ENCODE measurements at places on chromosomes 13 and 19.

DNA sequence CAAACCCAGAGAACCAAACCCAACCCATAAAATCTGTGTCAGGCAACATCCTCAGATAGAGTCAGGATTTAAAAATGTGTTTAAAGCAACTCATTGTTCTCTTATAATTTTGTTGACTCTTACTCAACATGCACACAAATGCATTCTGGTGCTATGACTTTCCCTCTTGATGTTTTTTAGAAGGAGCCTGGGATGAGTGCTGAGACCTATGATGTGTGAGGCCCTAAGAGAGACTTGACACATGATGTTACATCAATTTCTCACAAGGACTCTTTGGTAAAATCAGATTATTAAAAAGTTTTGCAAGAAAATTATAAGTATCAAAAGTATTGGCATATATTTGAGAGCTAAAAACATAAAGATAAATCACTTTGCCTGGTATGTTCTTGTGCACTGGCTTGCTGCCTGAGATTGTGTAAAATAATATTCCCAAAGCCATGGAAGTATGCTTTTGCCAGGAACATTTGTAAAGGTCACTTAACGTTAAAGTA lies 173.9 kb downstream of the DCLK1 start:
- peak; percentile 59 for DNase-seq

DNA sequence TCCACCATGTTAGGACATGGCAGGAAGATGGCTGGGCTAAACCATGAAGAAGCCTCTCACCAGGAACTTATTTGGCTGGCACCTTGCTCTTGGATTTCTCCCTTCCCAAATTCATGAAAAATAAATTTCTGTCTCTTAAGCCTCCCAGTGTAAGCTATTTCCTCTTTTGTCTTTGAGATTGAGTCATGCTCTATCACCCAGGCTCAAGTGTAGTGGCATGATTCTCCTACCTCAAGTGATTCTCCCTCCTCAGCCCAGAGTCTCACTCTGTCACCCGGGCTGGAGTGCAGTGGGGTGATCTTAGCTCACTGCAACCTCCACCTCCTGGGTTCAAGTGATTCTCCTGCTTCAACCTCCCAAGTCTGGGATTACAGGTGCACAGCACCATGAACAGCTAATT lies 12.6 kb downstream of the ZNF888 start:
- no peak for DNase-seq

DNA sequence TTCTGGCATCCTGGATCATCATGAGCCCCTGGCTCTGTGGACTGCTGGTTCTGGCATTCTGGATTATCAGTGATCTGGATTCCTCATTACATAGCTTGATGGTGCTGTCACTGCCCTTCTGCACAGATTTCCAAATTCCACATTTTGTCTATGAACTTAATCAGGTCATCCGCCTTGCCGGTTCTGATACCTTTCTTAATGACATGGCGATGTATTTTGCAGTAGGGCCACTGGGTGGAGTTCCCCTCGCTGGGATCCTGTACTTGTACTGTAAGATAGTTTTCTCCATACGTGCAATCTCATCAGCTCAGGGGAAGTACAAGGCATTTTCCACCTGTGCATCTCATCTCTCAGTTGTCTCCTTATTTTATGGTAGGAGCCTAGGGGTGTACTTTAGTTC lies 24.4 kb upstream of the OR7C2 start:
- no peak for DNase-seq

GRCh38 chr19:57675881-57676280 lies 5.9 kb upstream of the ZNF551 start:
- peak; percentile 34 for DNase-seq

- no peak for DNase-seq
Measured at GRCh38 chr13:107202371-107203023, 634.6 kb upstream of the ARGLU1 start.

DNA sequence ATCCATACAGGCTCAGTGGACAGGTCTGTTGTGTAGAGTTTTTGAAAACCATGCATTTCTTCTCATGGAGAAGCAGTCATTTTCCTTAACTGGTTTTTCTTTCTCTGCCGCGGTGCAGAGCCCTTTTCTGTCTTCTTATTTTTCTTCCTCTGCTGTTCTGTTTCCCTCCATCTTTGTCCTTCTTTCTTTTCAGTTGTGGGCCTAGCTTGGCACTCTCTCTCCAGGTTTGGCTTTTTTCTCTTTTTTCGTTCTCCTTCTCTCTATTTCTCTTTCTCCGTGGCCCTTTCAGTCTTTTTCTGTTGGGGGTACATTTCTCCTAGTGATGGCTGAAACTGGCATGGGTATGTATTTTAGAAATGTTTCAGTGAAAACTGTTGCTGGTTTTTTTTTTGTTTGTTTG lies 24.1 kb downstream of the NFIX start:
- no peak for DNase-seq

DNA sequence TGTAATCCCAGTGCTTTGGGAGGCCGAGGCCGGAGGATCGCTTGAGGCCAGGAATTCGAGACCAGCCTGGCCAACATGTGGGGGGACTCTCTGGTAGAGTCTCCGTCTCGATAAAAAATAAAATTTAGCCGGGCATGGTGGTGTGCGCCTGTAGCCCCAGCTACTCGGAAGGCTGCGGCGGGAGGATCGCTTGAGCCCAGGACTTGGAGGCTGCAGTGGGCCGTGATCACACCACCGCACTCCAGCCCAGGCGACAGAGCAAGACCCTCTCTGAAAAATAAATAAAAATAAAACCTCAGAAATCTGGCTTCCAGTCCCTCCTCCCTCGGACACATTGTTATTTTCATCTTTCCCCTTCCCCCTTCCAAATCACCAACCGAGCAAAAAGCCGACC lies 332 bp downstream of the IRGQ start:
- DNase-seq: no peak

DNA sequence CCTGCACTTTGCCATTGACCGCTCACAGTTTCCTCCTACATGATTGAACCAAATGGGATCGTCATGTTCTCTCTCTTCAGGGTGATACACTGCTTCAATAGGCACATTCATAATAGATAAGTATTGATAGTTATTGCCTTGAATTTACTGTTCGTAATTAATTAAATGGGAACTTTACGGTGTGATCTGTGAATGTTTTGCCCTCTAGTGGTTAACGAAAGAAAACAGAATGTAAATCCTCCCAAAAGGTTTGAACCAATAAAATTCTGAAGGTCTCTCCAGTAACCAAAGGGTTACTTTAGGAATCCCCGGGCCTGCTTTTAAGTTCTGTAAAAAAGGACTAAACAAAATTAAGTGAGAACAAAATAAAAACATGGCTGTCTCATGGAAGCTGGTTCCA lies 389.3 kb downstream of the DACH1 start:
- no peak for DNase-seq

- DNase-seq: no peak
Measured at GRCh38 chr19:45496349-45496953, 396 bp downstream of the RTN2 start.

GRCh38 chr19:47832723-47833122 lies 11.0 kb downstream of the CRX start:
- DNase-seq: no peak

GRCh38 chr19:47414469-47414868 lies 4.9 kb downstream of the MEIS3 start:
- no peak for DNase-seq

- DNase-seq: no peak
Measured at GRCh38 chr13:40679480-40679985, 13.1 kb upstream of the FOXO1 start.

GRCh38 chr13:98493042-98493712 lies 83.7 kb downstream of the STK24 start:
- DNase-seq: no peak

- no peak for DNase-seq
Measured at GRCh38 chr19:55068950-55069864, 6.3 kb upstream of the RDH13 start.

GRCh38 chr13:35824825-35825224 lies 306.4 kb downstream of the DCLK1 start:
- DNase-seq: no peak

- DNase-seq: no peak
Measured at GRCh38 chr19:39247701-39248664, 673 bp downstream of the IFNL4 start.

- DNase-seq: peak; percentile 50
Measured at GRCh38 chr13:40789275-40790153, at the start of gene SLC25A15. Gene SLC25A15, plus strand, starts transcription at chr13:40789611. Its CDS starts 3,616 bp downstream, at chr13:40793227.

DNA sequence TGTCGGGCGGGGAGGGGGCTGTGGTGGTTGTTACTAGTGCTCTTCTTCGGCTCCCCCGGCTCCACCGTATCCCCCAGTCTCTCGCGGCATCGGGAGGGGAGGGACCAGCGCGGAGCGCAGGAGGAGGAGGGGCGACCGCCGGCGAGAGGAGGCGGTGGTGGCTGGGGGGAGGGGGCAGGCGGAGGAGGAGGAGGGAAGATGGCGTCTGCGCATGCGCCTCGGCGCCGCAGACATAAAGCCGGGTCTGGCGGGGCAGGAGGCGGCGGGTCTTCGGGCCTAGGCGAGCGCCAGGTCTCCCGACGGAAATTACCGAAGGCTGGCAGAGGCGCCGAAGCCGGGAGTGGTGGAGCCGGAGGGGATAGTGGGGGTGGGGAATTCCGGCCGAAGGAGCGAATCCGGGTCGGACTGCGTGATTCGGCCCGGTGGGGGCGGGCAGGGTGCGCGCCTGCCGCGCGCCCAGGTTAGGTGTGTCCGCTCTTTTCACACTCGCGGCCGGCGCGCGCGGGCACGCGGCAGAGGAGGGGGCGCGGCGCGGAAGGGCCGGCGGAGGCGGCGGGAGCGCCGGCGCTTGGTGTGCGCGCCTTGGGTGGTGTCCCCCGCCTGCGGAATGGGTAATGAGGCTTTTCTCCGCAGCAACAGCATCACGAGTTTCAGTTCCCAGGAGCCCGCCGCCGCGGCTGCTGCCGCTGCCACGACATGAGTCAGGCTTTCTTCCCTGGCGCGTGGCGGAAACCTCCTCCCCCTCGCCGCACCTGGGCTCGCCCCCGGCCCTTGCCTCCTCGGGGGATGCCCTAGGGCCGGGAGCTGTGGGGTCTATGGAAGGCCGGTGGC lies 1.3 kb upstream of the TSC22D1 start:
- peak; percentile 85 for DNase-seq

GRCh38 chr19:13463296-13463695 lies 43.0 kb downstream of the CACNA1A start:
- no peak for DNase-seq

- peak; percentile 10 for DNase-seq
Measured at GRCh38 chr13:59906413-59907049, 257.2 kb downstream of the DIAPH3 start.

- DNase-seq: no peak
Measured at GRCh38 chr13:92590503-92590908, 636.1 kb upstream of the GPC6 start.

- no peak for DNase-seq
Measured at GRCh38 chr13:110133425-110134235, 173.3 kb downstream of the COL4A1 start.

Data from GM04504 (cell line).